ENCODE measurements at places on chromosomes 3 and 15.

DNA sequence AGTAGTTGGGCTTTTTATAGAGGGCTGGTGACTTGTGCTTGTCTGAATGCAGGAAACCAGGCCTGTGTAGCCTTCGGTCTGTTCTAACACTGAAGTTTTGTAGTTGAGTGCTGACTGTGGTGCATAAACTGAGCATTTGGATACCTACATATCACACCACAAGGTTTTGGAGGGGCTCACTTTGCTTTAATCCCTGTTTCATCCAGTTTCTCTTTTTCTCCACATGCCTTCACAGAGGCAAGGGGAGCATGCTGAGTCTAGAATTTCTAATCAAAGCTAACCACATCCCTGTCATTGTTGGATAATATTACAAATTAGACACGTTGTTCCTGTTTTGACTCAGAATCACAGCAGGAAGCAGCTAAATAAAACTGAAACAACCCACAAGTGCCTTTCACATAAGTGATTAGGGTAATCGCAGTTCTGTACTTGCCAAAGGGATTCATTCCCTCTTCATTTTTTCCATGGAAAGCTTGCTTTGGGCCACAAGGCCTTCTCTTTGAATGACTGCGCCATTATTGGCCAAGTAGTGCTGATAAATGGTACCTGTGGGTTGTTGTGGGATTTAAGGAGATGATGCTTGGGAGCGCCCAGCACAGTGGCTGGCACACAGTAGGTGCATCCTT, 48.9 kb downstream of the TGFBR2 start:
- no peak for DNase-seq

- no peak for DNase-seq
Observed at GRCh38 chr3:82000773-82001172, 239.3 kb upstream of the GBE1 start.

GRCh38 chr3:14534516-14535191, 5.5 kb downstream of the GRIP2 start:
- no peak for DNase-seq

- DNase-seq, result no peak
Observed at GRCh38 chr15:35061161-35061824, 23.8 kb downstream of the NANOGP8 start.

GRCh38 chr3:101509281-101509680, 3.7 kb downstream of the SENP7 start:
- no peak for DNase-seq
